ENCODE measurements at places on chromosomes 5 and 9.

- peak; percentile 60 for DNase-seq
Observed at GRCh38 chr5:117054911-117055310, 480.3 kb upstream of the SEMA6A start.

- DNase-seq = no peak
Observed at GRCh38 chr5:97044052-97044451, 98.4 kb downstream of the LIX1 start.

DNA sequence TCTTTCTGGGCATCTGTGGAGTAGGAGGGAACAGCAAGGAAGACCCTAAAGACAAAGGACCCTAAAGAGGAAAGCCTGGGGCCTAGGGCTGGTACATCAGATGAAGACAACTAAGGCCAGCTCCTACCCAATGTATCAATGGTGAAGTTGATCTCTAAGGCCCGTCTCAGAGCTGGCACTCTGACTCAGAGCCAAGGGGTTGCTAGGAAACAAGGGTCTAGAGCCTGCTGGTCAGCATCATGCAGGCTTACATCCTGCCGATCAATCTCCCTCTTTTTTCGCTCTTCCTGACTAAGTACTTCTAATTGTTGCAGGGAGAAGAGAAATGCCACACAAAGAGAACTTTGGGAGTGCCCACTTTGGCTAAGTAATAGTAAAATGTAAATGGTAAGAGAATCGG, 26.2 kb downstream of the TRIM32 start:
- no peak for DNase-seq

- DNase-seq = no peak
Observed at GRCh38 chr5:132766806-132767055, 10.3 kb downstream of the SEPTIN8 start.

GRCh38 chr9:65420771-65421170, 135.8 kb upstream of the FOXD4L5 start:
- DNase-seq = no peak

DNA sequence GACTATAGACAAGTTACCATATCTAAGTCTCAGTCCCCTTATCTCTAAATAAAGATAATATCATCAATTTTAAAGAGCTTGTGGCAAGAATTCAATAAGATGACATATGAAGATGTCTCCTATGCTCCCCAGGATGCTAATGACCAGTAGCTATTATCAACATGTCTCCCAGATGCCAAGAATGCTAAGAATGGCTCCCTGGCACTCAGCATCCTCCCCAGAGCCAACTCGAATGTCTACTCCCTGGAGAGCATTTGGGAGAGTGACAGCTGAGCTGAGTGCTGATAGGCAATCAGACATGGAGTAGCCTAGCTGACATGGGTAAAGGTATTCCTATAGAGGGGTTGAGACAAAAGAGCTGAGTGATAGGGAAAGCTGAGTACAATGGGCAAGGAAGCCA, 15.9 kb downstream of the P4HA2 start:
- DNase-seq = no peak

Data from NCI-H1694 (cell line).